Natural killer cell treated with Interleukin-12 subunit alpha and Interleukin-12 subunit beta and Interleukin-15 and Interleukin-18, amount 100 ng/mL, for 72 hours (primary cell): ENCODE measurements at places on chromosomes 6 and 20. TPM values are rescaled to one million over a fixed set of nuclear protein-coding genes. Genes with fewer than 3 reads are reported as not detected.

The ADTRP gene
- 1.0 TPM for total RNA-seq

The SLC18B1 gene
- 5.6 TPM for total RNA-seq

The PRDM1 gene
- 174 TPM for total RNA-seq

The POU3F2 gene
- total RNA-seq: not detected

The AGER gene
- 15.0 TPM for total RNA-seq

The C20orf204 gene
- total RNA-seq: 2.4 TPM

The FILIP1 gene
- total RNA-seq: not detected

The KHDC1L gene
- total RNA-seq: not detected

- H3K4me3 ChIP-seq: no peak overlapping the region
- no peaks in the 10 kb centered on the region for H3K27me3 ChIP-seq
- no peak overlapping the region for H3K27ac ChIP-seq
- no peaks in the 10 kb centered on the region for H3K36me3 ChIP-seq
- no peaks in the 10 kb centered on the region for H3K4me1 ChIP-seq
- DNase-seq: no peak
Observed at GRCh38 chr20:42901689-42902440, 287.8 kb downstream of the PTPRT start.

DNA sequence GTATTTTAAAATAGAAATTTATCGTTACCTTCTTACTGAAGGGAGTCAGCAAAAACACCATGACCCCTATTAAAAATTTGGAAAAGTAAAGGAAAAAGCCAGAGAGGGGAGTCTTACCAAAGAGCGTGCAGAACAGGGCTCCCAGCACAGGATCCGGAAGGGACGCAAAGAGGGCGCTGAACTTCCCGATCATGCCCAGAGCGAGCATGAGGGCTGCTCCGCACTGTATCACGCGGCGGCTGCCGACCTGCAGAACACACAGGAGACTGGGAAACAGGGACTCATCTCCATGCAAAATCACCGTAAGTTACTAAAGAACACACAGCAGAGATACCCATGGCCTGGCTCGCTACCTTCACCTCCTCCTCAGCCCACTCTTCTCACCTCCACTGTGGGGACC is 138.6 kb downstream of the SLC23A2 start:
- no peak for DNase-seq
- H3K36me3 ChIP-seq: peaks cover 6% of the 10 kb centered on the region
- H3K4me1 ChIP-seq: peaks cover 7% of the 10 kb centered on the region
- H3K27ac ChIP-seq: no peak overlapping the region
- no peak overlapping the region for H3K4me3 ChIP-seq

GRCh38 chr6:128725271-128726233 is 157.4 kb upstream of the LAMA2 start:
- H3K4me1 ChIP-seq: no peaks in the 10 kb centered on the region
- DNase-seq: no peak
- no peaks in the 10 kb centered on the region for H3K36me3 ChIP-seq
- H3K4me3 ChIP-seq: no peak overlapping the region
- H3K27ac ChIP-seq: no peak overlapping the region

- no peak for DNase-seq
- H3K27ac ChIP-seq: no peak overlapping the region
- H3K4me3 ChIP-seq: no peak overlapping the region
- H3K27me3 ChIP-seq: no peaks in the 10 kb centered on the region
Observed at GRCh38 chr20:42429761-42430458, 759.8 kb downstream of the PTPRT start.

DNA sequence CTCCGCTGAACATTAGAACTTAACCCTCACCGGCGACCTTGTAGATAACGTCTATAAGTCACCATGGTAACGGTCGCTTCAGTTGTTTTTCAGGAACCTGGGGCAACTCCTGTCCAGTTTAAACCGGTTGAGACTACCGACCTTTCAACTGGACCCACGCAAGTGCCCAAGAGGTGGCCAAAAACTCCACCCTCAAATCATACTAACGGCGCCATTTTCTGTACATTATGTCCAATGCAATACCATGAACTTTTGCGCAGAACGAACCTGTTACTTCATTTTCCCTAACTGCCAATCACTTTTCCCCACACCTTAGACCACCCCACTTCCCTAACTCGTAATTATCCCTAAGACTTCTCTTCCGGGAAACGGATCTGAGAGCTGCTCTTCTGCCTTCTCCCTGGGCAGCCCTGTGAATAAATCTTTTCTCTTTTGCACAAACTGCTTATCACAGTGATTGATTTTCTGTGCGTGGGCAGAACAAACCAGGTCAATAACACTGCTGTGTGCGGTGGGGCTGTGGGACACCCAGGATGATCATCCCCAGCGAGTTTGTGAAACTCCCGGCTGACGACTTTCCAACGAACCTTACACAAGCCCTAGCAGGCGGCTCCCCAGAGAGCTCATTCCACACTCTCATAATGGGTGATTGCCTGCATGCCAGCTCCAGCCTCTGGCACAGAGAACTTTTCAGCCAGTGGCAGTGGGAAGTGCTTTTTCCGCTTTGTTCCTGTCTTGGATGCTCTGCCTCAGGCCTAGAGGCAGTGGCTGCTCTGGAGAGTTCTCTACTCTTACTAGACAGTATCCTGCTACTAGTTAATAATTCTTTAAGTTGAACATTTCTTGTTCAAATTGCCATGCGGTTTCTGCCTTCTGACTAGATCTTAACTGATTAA is 28.6 kb downstream of the GPX5 start:
- H3K4me3 ChIP-seq: no peak overlapping the region
- no peak overlapping the region for H3K27ac ChIP-seq
- no peaks in the 10 kb centered on the region for H3K36me3 ChIP-seq

GRCh38 chr6:52511572-52512151 is 65.2 kb downstream of the TRAM2 start:
- peaks cover 8% of the 10 kb centered on the region for H3K36me3 ChIP-seq
- no peak for DNase-seq
- H3K27me3 ChIP-seq: no peaks in the 10 kb centered on the region
- H3K27ac ChIP-seq: no peak overlapping the region
- H3K4me1 ChIP-seq: peaks cover 20% of the 10 kb centered on the region

DNA sequence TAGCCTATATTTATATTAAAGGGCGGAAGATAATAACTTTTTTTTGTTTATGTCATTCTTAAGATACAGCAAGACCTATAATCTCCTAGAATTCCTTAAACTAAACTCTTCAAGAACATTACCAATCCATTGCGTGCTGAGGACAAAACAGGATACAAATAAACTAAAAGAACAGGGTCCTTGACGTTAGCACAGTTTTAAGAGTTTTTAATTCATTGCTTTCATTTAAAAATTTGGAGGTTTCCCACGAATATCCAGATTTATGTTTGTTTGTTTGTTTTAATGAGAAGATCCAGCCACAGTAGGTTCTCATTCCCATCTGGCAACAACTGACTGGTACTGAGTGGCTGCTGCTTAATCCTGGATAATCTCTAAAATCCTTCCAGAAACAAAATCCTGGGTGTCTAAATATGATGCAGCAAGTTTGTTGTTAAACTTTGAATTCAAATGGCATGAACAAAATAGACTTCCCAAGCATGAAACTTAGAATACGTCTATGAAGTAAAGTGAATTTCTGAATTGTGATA is 153.7 kb downstream of the HACE1 start:
- peaks cover 6% of the 10 kb centered on the region for H3K36me3 ChIP-seq
- peak overlapping the region; percentile 45 for H3K27ac ChIP-seq
- DNase-seq: no peak
- H3K4me1 ChIP-seq: peaks cover 17% of the 10 kb centered on the region
- H3K4me3 ChIP-seq: peak overlapping the region; percentile 55

- no peak overlapping the region for H3K27ac ChIP-seq
- no peak for DNase-seq
- no peaks in the 10 kb centered on the region for H3K27me3 ChIP-seq
- no peaks in the 10 kb centered on the region for H3K36me3 ChIP-seq
- no peaks in the 10 kb centered on the region for H3K4me1 ChIP-seq
Observed at GRCh38 chr6:21045135-21045700, 511.0 kb downstream of the CDKAL1 start.

DNA sequence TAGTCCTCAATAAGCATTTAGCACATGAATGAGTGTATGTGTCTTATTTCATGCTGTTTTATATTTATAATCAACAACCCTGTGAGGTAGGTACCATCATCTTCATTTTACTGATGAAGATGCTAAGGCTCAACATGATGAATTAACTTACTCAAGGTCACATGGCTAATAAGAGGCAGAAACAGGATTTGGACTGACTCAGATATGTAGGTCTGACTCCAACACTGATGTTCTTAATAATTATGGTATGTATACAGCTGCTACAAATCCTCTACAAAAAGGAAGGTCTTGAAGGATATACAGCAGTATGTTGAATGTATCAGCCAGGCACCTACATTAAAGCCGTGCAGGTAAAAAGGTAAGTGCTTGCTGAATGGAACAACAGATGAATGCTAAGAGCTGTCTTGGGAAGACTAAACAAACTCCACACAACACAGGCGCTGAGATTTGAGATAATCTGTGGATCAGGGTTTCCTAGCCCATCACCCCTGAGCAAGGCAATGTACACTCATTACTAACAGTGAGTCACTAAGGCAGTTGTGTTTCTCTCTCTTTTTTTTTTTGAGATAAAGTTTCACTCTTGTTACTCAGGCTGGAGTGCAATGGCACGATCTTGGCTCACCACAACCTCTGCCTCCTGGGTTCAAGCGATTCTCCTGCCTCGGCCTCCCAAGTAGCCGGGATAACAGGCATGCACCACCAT is 31.9 kb downstream of the TTI1 start:
- H3K4me3 ChIP-seq: no peak overlapping the region
- no peak for DNase-seq
- H3K36me3 ChIP-seq: peaks cover 45% of the 10 kb centered on the region

DNA sequence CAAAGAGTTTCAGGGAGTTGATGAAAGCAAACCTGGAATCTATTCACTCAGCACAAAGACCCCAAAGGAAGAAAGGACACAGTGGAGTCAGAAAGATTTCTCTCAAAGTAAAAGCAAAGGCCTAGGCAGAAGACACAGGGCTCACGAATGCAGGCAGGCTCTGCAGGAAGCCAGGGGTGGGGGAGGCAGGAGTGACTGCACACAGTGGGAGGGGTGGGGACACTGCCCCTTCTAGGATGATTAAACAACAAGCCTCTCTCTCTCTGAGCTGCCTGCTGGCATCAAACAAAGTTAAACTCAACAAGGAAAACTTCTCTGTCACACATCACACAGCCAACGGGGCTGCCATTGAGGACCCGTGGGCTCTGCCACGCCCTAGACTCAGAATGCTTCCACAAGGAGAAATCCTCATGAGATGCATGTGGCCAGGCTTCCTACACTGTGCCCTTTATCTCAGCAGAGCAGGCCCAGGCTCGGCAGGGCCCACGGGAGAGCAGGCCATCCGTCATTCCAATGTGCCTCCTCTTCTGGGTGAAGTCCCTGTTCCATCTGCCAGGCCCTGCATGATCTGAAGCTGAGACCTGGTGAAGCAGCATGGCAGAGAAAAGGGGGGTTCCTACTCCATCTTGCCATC is 70.1 kb downstream of the RAMACL start:
- H3K4me3 ChIP-seq: no peak overlapping the region
- no peak for DNase-seq
- peaks cover 6% of the 10 kb centered on the region for H3K27me3 ChIP-seq
- H3K4me1 ChIP-seq: peaks cover 5% of the 10 kb centered on the region

GRCh38 chr20:3699037-3699436 is 13.4 kb downstream of the SIGLEC1 start:
- H3K27me3 ChIP-seq: no peaks in the 10 kb centered on the region
- H3K4me1 ChIP-seq: no peaks in the 10 kb centered on the region
- DNase-seq: no peak
- H3K36me3 ChIP-seq: no peaks in the 10 kb centered on the region

- no peaks in the 10 kb centered on the region for H3K27me3 ChIP-seq
- no peaks in the 10 kb centered on the region for H3K36me3 ChIP-seq
- peak; percentile 56 for DNase-seq
- H3K4me1 ChIP-seq: peaks cover 65% of the 10 kb centered on the region
- H3K27ac ChIP-seq: peak overlapping the region; percentile 53
- peak overlapping the region; percentile 16 for H3K4me3 ChIP-seq
Observed at GRCh38 chr20:32526541-32526940, 58.6 kb downstream of the NOL4L start.

- H3K36me3 ChIP-seq: no peaks in the 10 kb centered on the region
- no peak overlapping the region for H3K4me3 ChIP-seq
- H3K27ac ChIP-seq: no peak overlapping the region
- no peak for DNase-seq
Observed at GRCh38 chr20:55160996-55161395, 685.6 kb downstream of the DOK5 start.

- H3K4me1 ChIP-seq: no peaks in the 10 kb centered on the region
- no peaks in the 10 kb centered on the region for H3K27me3 ChIP-seq
- H3K27ac ChIP-seq: no peak overlapping the region
- no peaks in the 10 kb centered on the region for H3K36me3 ChIP-seq
- no peak for DNase-seq
Observed at GRCh38 chr6:145241039-145241438, 494.3 kb downstream of the EPM2A start.

- no peak overlapping the region for H3K4me3 ChIP-seq
- no peaks in the 10 kb centered on the region for H3K36me3 ChIP-seq
- H3K4me1 ChIP-seq: no peaks in the 10 kb centered on the region
- H3K27me3 ChIP-seq: no peaks in the 10 kb centered on the region
- no peak for DNase-seq
Observed at GRCh38 chr6:123105561-123105960, 109.5 kb downstream of the CLVS2 start.

- no peaks in the 10 kb centered on the region for H3K4me1 ChIP-seq
- DNase-seq: no peak
- no peak overlapping the region for H3K27ac ChIP-seq
Observed at GRCh38 chr6:82875573-82876185, 190.0 kb downstream of the UBE3D start.

DNA sequence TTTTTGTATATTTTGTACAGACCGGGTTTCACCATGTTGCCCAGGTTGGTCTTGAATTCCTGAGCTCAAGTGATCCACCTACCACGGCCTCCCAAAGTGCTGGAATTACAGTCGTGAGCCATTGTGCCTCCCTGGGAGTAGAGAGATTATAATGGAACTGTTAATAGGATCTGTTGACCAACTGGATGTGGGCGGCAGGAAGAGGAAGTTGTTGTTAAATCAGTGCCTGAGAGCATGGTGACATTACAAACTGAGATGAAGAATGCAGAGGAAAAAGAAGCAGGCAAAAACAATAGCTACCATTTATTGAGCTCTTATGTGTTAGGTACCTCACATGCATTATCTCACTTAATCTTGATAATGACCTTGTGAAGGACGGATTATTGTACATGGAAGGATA is 9.2 kb upstream of the L3MBTL3 start:
- no peaks in the 10 kb centered on the region for H3K4me1 ChIP-seq
- no peak overlapping the region for H3K4me3 ChIP-seq
- no peaks in the 10 kb centered on the region for H3K36me3 ChIP-seq
- no peak for DNase-seq

GRCh38 chr6:109443425-109443950 is 3.0 kb downstream of the SMPD2 start:
- no peaks in the 10 kb centered on the region for H3K36me3 ChIP-seq
- peaks cover 24% of the 10 kb centered on the region for H3K4me1 ChIP-seq
- H3K4me3 ChIP-seq: no peak overlapping the region
- DNase-seq: no peak

DNA sequence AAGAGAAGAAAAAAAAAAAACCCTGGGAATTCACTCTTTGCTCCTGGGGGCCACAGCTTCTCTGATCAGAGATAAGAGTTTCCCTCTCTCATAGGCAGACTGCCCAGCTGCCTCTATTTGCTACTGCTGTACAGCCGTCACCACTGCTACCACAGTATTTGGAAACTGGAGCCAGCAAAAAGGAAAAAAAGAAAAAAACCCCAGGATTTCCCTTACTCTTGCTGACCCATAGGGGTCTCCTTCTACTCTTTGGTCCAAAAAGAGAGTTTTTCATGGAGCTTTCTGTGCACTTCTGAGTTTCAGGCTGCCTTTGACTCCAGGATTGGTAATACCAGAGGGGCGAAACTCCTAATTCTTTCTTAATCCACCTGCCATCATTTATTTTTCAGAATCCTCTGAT is 89.7 kb downstream of the MDGA1 start:
- no peak for DNase-seq
- no peak overlapping the region for H3K27ac ChIP-seq
- no peaks in the 10 kb centered on the region for H3K4me1 ChIP-seq
- no peaks in the 10 kb centered on the region for H3K36me3 ChIP-seq
